Activated CD8-positive, alpha-beta memory T cell treated with anti-CD3 and anti-CD28 coated beads for 4 hours (primary cell): ENCODE measurements at places on chromosomes 11 and 22.

GRCh38 chr11:36390963-36391471, 94.9 kb downstream of the PRR5L start:
- DNase-seq: no peak

- DNase-seq: no peak
These were observed 29.4 kb downstream of the LGR4 start for GRCh38 chr11:27443227-27443626.

DNA sequence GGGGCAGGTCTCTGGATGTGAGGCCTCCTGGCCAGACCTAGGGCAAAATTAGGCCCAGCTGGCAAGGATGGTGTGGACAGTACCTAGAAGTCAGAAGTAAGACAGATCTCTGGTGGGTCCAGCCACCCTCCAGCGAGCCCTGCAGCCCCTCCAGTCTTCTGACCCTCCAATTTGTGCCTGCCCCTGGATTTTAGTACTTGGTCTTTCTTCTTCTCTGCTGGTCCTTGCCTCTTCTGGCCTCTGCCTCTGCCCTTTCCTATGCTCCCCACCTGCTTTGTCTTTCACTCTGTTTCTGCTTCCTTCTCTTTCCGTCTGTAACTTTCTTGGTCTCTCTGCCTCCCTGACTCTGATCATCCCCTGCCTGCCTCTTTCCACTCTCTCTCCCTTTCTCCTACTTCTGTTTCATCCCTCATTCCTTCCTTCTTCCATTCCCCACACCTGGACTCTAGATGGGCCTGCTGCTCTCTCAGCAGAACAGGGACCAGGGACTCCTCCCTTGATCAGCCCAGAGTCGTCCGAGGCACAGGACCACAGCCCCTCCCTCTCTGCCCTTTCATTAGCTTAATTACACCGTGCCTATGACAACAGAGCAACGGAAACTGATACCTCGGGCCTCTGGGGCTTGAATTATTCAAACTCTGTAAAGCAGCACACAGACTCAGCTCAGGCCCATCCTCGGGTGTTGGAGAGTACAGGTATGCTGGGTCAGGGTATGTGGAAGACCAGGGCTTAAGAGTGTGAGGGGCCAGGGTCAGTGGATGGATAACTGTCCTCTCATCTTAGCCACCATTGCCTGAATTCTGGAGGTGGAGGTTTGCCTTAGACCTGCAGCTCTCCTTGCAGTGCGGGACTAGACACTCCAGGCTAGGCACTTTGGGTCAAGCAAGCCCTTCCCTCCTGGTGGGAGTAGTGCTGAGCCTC, at the start of gene CHRNA10:
CHRNA10 (minus strand) TSS at position 51 of the 921 bp plus-strand sequence. CDS start 72 bp downstream, outside the sequence.
- no peak for DNase-seq

- no peak for DNase-seq
These were observed 759 bp downstream of the CPT1A start for GRCh38 chr11:68840661-68841653.

GRCh38 chr11:58524232-58525036, 16.5 kb upstream of the OR5B21 start:
- no peak for DNase-seq

GRCh38 chr11:19571906-19572305, 140.7 kb upstream of the NAV2 start:
- no peak for DNase-seq
